T-helper 9 cell (primary cell): ENCODE measurements at places on chromosomes 1 and 21.

- peak; percentile 50 for DNase-seq
Observed at GRCh38 chr1:46549697-46550681, 1.5 kb downstream of the KNCN start.

- DNase-seq, result no peak
Observed at GRCh38 chr1:199394856-199395255, 632.7 kb upstream of the NR5A2 start.

GRCh38 chr1:218686258-218686657 is 341.1 kb downstream of the TGFB2 start:
- no peak for DNase-seq

DNA sequence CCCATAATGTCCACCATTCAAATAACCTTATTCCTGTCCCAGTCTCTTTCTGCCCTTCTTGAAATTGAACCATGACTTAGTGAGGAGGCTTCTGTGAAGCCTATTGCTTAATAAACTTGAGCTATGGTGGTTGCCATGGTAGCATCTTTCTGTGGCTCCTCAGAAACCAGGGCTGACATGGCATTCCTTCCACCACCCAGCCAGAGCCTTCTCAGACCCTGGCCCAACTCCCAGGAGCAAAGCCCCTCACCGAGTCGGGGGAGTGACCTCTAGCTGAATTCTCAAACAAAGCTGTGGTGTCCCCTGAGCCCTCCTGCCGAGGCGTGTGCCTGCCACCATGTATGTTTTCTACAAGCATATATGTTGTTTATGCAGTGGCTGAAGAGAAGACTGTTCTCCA is 259.1 kb downstream of the CACNA1E start:
- DNase-seq, result no peak

- DNase-seq, result no peak
Observed at GRCh38 chr1:32464191-32464715, 619 bp upstream of the ZBTB8B start.

DNA sequence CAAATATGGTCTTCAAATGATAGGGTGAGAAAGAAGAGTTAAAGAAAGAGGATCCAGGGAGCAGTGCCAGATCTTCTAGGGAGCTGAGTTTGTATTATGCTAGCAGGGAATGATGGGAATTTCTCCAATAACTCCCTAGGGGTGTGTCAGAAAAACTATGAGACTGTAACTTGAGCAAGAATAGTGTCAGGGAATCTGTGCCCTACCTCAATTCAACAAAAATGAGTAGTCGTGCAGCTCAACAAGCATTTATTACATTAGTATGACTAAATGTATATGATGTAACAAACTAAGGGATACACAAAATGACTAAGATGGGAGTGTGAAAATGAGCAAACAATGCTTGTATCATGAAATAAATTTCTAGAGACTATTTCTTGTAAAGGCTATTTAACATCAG is 24.2 kb downstream of the SPAG17 start:
- no peak for DNase-seq

DNA sequence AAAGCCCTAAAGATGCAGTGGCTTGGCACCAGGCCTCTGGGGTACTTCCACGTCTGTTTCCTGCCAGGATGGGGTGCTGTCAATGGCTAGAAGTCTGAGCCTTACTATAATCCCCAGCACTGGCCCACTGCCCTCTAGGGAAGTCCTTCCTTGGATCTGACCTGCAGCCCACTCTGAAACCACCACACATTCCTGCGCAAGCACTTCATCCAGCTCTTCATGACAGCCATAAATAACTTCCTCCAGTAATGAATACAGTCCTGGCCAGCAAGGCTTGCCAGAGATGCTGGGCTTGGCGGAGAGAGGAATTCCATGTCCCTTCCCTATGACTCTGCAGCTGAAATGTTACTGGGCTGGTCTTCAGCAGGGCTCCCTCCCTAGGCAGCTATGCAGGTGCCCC is 32.6 kb downstream of the ALPL start:
- DNase-seq, result no peak

DNA sequence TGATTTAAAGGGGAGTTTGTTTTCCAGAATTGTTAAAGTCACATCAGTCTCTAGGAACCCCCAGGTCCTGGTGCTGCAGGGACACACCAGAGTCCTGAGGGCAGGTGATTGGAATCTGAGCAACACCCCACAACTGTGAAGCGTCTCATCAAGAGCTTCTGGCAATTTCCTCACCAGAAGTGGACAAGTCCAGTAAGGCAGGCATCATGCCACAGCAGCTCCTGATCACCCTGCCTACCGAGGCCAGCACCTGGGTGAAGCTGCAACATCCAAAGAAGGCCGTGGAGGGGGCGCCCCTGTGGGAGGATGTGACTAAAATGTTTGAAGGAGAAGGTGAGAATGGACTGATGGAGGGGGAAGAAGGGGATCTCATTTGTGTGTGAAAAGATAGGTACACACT is 2.1 kb downstream of the ZFP69 start:
- DNase-seq, result no peak

DNA sequence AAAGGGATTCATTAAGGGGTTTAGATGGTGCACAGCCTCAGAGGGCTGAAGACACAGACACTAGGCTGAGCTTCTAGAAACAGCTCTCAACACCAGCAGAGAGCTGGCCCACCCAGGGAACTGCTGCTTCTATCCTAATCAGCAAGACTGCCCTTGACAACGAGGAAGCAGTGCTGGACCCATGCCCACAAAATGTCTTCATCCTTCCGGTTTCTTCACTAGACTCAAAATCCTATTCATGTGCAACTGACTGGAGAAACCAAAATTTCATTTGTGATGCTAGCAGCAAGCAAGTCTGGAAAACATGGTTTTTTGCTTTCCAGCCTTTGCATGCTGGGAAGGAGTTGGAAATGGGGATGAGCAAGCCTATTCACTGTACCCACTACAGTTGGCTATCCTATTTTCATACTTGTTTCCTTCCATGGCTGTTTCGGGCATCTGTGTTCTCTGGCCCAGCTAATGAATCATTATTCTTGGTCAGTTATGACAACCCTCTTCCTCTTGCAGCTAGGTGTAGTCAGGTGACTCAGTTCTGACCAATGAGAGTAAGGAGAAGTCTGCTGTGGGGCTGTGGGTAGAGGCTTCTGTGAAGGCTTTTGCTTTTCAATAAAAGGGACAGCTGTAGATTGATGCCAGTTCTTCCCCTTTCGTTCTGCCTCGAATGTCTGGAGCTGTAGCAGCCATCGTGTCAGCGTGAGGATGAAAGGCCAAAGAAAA is 14.6 kb upstream of the TMEM61 start:
- DNase-seq, result no peak

GRCh38 chr1:87712261-87713010 is 383.8 kb downstream of the LMO4 start:
- DNase-seq, result no peak

GRCh38 chr1:198543670-198544260 is 3.3 kb upstream of the ATP6V1G3 start:
- no peak for DNase-seq

DNA sequence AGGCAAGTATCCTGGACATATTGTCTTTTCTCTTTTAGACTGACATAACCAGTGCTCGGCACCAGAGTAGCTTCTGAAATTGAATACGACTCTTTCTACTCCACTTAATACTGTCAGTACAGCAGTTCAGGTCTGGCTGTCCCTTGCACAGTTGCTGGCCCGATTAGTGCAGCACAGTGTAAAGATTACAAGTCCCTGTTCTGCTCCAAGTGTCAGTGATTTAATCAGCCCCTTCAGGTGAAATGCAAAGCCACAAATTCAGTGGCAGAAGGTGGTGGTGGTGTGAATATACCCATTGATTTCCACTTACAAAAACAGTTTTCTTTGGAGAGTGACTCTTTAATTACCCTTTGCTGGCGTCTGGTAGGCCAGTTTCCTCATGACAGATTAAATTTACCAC is 545.4 kb downstream of the ADGRL2 start:
- DNase-seq, result no peak

- DNase-seq, result no peak
Observed at GRCh38 chr1:2343023-2343935, 48.1 kb downstream of the MORN1 start.

- no peak for DNase-seq
Observed at GRCh38 chr21:34345892-34346291, 17.9 kb upstream of the KCNE2 start.

DNA sequence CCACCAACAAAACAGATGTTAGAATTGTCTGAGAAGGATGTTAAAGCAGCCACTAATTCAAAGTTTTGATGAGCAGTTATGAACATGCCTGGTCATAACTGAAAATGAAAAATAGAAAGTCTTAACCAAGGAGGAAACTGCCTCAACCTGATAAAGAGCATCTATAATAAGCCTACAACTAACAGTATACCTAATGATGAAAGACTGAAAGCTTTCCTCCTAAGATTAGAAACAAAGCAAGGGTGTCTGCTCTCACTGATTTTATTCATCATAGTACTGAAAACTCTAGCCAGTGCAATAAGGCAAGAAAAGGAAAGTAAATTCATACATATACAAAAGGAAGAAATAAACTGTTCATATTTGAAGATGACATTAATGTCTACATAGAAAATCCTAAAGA is 82.0 kb downstream of the KCNK1 start:
- DNase-seq, result no peak
